ENCODE measurements at places on chromosomes 1 and 21.

GRCh38 chr1:223348439-223348838 is 15.5 kb downstream of the SUSD4 start:
- no peak for DNase-seq

GRCh38 chr1:101613546-101613945 is 376.7 kb downstream of the S1PR1 start:
- no peak for DNase-seq

GRCh38 chr1:165409657-165410358 is 35.1 kb downstream of the RXRG start:
- no peak for DNase-seq

- DNase-seq = peak; percentile 86
Measured at GRCh38 chr1:21963477-21964217, 13.2 kb upstream of the CELA3B start.

DNA sequence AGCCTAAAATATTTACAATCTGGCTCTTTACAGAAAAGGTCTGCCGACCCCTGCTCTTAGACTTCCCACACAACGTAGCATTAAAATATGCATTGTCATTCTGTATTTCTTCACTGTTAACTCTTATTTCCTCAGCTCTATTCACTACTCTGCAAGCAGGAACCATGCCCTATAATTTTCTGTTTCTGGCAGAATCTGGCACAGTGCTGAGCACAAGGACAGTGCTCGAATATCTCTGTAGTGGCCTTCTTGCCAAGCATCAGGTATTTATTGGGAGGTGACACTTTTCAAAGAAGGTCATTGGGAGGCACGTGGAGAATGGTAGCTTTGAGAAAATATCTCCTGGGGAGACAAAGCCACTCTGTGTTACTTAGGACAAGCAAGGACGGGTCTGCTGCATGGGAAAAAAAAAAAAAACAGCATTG is 77.9 kb downstream of the PSMG1 start:
- DNase-seq = no peak

Data from Caco-2 (cell line).